Bronchial epithelial cell (primary cell): ENCODE measurements at places on chromosomes 5 and 9. TPM values are rescaled to one million over a fixed set of nuclear protein-coding genes. Genes with fewer than 3 reads are reported as not detected.

SLC44A1 gene
- 39.4 and 51.3 TPM in 2 replicates for total RNA-seq

CFAP90 gene
- not detected in 2 replicates for total RNA-seq

SH3RF2 gene
- total RNA-seq = 3.7 and 6.3 TPM in 2 replicates

UNC13B gene
- total RNA-seq = 16.8 and 30.6 TPM in 2 replicates

PHF24 gene
- total RNA-seq = 0.13 and 0.26 TPM in 2 replicates

TMEM174 gene
- not detected in 2 replicates for total RNA-seq

RRAGA gene
- 29.7 and 41.6 TPM in 2 replicates for total RNA-seq

GARIN3 gene
- total RNA-seq = not detected in 2 replicates

BTNL9 gene
- total RNA-seq = 0.13 TPM in 1 of 2 replicates, not detected in the other

ANGPTL2 gene
- total RNA-seq = 0.13 and 0.79 TPM in 2 replicates

SH2D3C gene
- 0.26 TPM in 1 of 2 replicates, not detected in the other for total RNA-seq

TXNDC8 gene
- total RNA-seq = not detected in 2 replicates

CDH9 gene
- not detected in 2 replicates for total RNA-seq

TRPM3 gene
- total RNA-seq = not detected in 2 replicates

FAM200C gene
- total RNA-seq = 1.1 and 3.2 TPM in 2 replicates

PCDHB16 gene
- total RNA-seq = under 0.01 TPM in 1 of 2 replicates, not detected in the other

SHOC1 gene
- under 0.01 TPM in 2 replicates for total RNA-seq

DRD1 gene
- total RNA-seq = not detected in 2 replicates

CER1 gene
- total RNA-seq = not detected in 2 replicates
